ENCODE measurements at places on chromosomes 2 and 18. TPM values are rescaled to one million over a fixed set of nuclear protein-coding genes. Genes with fewer than 3 reads are reported as not detected.

The UCN gene
- 1.2 TPM for total RNA-seq

The MAB21L4 gene
- not detected for total RNA-seq

The SLC35F6 gene
- total RNA-seq: 5.6 TPM

The BUB1 gene
- total RNA-seq: 266 TPM

The GGCX gene
- 41.7 TPM for total RNA-seq

The KCNG2 gene
- total RNA-seq: 0.99 TPM

The ABCG5 gene
- total RNA-seq: not detected

- DNase-seq: no peak
Observed at GRCh38 chr2:84939426-84940087, 31.4 kb upstream of the KCMF1 start.

DNA sequence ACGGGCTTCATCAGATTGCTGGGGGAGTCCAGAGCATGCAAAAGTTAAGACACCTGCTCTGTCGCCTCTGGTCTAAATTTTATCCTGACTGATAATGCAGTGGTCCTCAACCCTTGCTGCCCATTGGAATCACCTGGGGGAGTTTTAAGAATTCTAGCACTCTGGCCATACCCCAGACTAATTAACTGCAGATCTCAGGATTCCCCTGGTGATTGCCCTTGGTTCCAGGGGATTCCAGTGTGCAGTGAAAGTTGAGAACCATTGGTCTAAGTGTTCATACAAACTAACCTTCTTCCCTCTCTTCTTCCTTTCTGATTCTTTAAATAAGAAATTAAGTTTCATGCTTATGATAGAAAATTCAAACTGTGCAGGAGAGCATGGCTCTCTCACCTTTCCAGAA is 105.7 kb upstream of the MGAT5 start:
- no peak for DNase-seq

DNA sequence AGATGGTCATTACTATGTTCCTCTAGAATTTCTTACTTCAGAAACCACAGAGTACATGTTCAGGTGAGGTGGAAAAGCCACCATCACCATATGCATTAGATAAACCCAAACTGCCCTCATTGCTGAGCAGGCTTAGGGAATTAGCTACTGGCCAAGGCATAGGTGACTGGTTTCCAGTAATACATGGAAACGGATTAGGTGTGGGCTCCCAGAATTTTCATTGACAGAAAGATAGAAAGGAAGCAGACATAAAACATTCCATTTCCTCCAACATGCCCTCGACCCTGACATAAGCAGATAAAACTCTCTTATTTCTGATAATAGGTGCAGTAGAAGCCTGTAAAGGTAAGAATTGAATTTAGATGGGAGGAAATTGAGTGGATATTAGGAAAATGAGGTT is 1466.1 kb downstream of the SUCLG1 start:
- no peak for DNase-seq

- no peak for DNase-seq
Observed at GRCh38 chr2:65344689-65345088, 87.7 kb downstream of the SPRED2 start.

- no peak for DNase-seq
Observed at GRCh38 chr2:37390777-37391176, 46.3 kb downstream of the QPCT start.

DNA sequence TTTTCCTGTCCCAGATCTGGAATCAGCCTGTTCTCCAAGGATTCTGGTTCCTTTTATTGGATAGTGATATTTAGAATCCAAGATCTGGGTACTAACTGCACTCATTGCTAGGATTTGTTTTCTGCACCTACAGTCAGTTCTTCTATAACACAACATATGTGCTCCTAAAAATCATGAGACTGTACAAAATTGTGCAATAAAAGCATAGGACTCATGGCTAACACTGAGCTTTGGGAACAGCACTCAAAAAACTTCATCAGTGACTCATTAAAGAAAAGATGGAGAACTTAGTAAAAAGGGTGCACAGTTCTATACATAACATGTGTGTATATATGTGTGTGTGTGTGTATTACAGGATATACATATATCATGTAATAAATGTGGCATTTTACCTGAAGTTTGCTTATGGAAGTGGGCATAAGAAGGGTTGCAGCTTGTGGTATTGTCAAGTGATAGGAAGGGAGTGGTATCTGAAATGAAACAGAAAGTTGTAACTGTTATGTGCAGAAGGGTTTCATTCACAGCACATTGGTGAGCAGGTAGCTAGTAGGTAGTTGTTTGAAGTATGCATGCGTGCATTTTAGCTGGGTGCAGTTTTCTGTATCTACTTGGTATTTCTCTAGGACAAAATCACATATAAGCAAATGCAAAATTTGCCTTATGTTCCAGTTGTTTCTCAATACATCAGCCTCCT is 5.9 kb upstream of the SCYGR2 start:
- DNase-seq: no peak

- no peak for DNase-seq
Observed at GRCh38 chr2:179588486-179589145, 272.8 kb downstream of the ZNF385B start.

- DNase-seq: no peak
Observed at GRCh38 chr2:29227935-29228675, 112.9 kb downstream of the CLIP4 start.

DNA sequence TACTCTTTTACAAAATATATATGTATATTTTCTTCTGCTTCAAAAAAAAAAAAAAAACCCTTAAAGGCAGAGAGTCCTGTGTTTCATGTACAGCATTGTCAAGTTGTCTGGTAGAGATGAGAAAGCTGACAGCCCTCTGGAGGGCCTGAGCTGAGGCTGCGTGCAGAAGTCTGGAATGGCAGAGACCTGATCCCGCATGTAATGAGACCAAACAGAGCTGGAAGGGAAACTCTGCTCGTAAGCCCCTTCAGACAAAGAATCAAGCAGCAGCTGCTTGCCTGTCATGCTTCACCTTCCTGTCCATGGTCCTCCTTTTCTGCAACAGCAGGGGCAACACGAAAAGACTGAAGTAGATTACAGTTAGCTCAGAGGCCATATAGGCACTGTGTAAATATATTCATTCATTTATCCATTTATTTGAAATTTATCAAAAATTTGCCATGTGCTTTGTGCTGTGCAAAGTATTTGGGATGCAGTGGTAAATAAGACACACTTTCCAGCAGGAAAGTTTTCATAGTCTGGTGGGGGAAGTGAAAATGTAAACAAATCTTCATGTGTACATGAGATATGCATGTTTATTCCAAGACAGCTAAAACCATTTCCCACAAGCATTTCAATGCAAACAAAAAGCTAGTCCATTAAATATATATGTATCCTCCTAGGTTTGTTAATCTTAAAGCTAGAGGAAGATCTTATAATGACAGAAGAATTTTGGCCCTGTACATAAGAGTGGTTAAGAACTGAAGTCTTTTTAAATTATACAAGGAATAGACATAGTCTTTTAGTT is 912.7 kb downstream of the CPS1 start:
- peak; percentile 56 for DNase-seq

DNA sequence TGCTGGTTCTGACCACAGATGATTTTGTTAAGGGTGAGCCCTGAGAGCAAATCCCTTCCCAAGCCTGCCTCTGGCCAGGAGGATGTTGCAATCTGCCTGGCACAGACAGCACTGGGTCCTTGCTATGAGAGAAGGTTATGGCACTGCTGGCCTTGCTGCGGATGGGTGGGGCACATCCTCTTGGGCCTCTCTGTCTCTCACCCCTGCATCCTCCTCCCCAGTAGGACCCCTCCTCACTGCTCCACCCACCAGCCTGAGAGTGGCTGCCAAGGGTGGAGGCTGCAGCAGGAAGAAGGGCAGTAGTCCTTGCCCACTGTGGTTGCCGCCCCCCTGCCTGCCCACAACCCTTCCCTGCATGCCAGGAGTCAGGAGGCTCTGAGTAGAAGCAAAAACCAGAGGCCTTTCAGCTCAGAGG is 180.9 kb downstream of the ZBTB7C start:
- no peak for DNase-seq

DNA sequence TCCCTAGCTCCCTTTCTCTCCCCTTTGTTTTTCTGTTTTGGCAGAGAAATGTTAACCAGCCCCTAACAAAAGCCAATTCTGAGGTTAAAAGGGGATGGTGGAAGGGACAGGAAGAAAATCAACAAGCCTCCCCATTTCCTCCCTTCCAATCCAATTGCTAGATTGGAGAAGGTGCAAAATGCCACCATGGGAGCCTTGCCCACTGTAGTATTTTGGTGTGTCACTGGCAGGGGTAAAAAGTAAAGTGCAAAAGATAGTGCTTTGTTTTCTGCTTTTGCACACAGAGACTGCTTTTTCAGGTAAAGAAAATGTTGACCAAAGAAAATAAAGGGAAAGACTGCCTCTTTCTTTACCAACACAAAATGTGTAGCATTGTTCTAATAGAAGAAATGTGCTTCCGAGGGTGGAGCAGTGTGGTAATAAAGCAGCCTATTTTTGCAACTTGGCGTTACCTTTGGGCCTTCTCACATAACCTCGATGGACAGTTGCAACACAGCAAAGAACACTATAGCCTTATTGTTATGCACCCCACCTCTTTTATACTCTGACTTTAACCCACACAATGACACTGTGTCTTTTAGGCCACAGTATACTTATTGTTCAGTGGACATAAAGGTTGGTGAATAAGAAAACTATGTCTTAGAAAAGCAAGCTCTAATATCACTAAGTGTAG is 861.8 kb downstream of the BCL11A start:
- no peak for DNase-seq

DNA sequence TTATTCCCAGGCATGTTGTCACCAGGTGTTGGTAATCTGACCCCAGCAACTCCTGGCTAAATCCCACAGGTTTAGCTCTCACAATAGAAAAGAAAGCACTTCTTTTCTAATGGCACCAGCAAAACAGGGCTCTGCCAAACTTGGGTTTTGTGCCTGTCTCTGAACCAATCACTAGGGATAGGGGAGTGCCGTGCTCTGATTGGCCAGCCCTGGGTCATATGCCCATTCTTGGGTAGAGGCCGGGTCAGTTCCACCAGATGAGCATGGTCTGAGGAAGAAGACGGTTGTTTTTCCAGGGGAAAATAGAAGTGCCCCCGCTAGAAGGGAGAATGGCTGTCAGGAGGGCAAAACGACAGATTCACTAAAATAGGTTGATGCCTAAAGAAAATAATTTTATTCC is 14.7 kb downstream of the CDK15 start:
- no peak for DNase-seq

DNA sequence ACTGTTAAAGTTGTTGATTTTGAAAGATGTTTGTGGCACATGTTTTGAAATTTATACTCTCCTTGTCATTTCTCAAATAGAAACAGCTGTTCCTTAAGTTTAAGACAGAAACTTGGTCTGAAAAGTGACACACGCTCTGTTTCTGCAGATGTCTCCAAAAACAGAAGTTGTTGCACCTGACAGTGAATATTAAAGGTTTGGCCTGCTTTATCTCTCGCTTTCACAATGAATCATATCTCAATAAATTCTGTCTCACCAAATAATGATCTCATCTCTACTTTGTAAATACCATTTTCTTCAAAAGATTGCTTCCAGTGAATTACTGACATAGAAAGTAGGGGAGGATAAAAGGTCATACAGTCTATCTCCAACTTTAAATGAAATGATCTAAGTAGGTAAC is 294.9 kb upstream of the SYT4 start:
- no peak for DNase-seq

DNA sequence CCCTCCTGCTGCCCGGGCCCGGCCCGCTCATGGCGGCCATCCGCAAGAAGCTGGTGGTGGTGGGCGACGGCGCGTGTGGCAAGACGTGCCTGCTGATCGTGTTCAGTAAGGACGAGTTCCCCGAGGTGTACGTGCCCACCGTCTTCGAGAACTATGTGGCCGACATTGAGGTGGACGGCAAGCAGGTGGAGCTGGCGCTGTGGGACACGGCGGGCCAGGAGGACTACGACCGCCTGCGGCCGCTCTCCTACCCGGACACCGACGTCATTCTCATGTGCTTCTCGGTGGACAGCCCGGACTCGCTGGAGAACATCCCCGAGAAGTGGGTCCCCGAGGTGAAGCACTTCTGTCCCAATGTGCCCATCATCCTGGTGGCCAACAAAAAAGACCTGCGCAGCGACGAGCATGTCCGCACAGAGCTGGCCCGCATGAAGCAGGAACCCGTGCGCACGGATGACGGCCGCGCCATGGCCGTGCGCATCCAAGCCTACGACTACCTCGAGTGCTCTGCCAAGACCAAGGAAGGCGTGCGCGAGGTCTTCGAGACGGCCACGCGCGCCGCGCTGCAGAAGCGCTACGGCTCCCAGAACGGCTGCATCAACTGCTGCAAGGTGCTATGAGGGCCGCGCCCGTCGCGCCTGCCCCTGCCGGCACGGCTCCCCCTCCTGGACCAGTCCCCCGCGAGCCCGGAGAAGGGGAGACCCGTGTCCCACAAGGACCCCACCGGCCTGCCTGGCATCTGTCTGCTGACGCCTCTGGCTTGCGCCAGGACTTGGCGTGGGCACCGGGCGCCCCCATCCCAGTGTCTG is 767 bp downstream of the RHOB start:
- DNase-seq: peak; percentile 67

DNA sequence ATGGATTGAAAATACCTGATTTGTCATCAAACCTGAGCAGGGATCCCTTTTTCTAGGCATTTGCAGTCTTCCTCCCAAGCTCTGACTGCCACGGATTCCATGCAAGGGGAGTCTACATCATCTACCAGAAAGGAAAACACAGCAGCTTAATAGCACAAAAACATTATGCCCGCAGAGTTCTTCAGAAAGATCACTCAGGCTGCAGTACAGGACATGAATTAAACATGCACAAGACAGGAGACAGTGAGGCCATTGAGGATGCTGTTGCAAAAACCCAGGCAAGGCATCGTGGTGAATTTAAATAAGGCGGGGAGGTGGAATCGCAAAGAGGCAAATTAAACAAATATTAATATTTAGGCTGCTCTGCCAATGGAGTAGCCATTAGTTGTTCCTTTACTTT is 88.5 kb downstream of the MRPS9 start:
- DNase-seq: no peak

DNA sequence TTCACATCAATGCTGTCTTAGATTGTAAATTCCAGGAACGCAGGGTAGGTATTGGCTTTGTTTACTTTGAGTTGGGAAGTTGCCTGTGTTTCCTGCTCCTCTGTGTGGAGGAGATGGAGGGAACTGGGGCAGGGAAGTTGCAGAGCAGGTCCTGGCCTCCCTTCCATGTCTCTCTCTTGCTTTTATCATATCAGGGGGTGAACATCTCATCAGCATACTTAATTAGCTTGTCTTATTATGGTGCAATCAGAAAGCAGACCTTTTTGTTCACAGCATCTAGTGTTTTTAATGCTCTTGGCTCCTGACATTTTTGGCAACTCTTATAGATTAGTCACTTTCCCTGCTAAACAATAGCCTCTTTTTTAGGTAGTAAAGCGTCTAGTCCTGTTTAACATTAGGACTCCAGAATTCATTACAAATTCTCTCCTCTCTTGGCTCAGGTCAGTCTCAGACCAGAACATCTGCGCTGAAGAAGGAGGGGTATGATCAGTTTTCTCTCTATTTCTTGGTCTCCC is 11.5 kb upstream of the DIPK1C start:
- DNase-seq: no peak
